ENCODE measurements at places on chromosomes 1 and 21.

- DNase-seq, result peak; percentile 7
Measured at GRCh38 chr1:200437556-200438203, 27.8 kb upstream of the ZNF281 start.

DNA sequence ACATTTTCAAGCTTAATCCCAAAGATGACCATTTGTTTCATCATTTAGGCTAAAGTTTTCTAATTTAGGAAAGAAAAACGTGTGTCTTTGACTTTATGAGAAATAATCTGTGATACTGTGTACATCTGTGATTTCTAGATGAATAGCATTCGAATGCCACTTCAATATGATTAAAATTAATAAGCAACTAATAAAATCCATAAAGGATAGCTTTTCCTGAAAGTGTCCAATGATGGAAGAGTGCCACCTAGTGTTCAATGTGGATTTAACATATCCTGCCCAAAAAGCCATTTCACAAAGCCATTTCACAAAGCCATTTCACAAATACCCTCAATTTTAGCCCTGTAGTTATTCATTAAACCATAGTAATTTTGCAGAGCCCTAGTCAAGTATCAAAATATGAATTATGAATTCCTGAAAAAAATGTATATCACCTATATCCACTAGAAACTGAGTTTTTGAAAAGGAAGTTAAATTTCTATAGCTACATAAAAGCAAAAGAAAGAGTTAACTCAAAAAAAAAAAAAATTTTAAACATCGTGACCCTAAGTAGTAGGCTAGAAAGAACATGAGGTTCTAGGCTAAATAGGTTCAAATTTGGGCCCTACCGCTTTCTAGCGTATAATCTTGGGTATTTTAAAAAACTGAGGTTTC, 19.1 kb downstream of the NME7 start:
- DNase-seq, result peak; percentile 72

DNA sequence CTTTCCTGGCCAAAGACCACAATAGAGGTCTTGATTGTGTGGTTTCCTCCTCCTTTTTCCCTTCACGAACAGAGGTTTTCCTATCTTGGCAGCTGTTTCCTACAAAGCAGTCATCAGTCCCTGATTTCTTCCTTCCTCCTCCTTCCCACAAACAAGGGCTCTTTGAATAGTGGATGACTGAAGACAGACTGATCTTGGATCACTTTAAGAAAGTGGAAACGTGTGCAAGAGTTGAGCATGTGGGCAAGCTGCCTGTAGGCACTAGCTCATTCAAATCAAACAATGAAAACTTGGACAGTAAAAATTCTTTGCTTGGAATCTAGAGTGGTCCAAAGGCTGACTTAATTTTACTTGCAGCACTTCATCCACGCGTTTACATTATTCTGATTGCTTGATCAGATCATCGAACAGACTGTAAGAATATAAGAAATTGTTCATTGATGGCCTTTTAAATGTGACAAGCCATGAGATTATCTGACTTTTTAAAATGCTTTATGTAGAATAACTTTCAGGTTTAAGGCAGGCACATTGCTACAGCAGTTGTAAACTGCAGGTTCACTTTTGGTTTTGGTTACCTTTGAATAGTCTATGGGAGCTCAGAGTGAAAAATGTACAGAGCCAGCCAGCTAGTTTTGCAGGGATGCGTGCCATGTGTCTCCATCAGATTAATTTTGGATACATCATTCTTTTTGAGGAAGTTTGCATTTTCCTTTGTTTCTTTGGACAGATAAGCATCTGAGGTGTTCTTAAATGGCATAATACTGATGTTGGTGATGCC, 34.4 kb downstream of the ADGRL2 start:
- DNase-seq, result peak; percentile 84

GRCh38 chr1:31413405-31414001, 490 bp downstream of the SERINC2 start:
- DNase-seq, result peak; percentile 80

GRCh38 chr1:242651817-242652216, 127.3 kb upstream of the PLD5 start:
- DNase-seq, result no peak

- DNase-seq, result peak; percentile 52
Measured at GRCh38 chr1:107141491-107142126, 770 bp downstream of the NTNG1 start.

DNA sequence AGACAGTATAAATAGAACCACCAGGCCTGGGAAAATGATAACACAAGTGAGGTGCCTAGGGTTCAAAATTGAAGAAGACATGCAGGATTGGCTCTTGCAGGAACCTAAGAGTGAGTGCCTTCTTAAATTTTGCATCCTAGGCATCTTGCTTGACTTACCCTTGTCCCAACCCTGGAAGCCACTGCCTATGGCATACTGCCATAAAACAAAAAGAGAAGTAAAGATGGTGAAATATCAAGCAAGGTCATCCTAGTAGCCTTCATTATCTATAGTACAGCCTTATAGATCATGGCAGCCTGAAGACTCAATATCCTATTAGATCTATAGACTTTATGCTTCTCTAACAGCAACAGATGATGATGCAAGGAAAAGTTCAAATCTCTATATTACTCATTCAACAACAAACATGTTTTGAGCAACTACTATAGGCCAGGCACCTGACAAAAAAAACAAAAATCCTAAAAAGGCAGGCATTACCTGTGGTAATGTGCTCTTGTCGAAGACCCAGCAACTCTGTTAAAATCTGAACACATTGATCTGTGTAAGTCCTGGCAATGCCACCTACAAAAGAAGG, 6.3 kb downstream of the AP4B1 start:
- DNase-seq, result no peak

- DNase-seq, result no peak
Measured at GRCh38 chr1:109133815-109134214, 19.9 kb downstream of the ELAPOR1 start.
